ENCODE measurements at places on chromosomes 2 and 18.

GRCh38 chr18:62407660-62408059 is 82.5 kb downstream of the TNFRSF11A start:
- no peak for DNase-seq

GRCh38 chr2:1371082-1371481 is 42.2 kb upstream of the TPO start:
- no peak for DNase-seq

- no peak for DNase-seq
Observed at GRCh38 chr2:236193026-236193425, 24.8 kb upstream of the GBX2 start.

- DNase-seq: no peak
Observed at GRCh38 chr2:60569680-60570111, 16.2 kb upstream of the BCL11A start.

DNA sequence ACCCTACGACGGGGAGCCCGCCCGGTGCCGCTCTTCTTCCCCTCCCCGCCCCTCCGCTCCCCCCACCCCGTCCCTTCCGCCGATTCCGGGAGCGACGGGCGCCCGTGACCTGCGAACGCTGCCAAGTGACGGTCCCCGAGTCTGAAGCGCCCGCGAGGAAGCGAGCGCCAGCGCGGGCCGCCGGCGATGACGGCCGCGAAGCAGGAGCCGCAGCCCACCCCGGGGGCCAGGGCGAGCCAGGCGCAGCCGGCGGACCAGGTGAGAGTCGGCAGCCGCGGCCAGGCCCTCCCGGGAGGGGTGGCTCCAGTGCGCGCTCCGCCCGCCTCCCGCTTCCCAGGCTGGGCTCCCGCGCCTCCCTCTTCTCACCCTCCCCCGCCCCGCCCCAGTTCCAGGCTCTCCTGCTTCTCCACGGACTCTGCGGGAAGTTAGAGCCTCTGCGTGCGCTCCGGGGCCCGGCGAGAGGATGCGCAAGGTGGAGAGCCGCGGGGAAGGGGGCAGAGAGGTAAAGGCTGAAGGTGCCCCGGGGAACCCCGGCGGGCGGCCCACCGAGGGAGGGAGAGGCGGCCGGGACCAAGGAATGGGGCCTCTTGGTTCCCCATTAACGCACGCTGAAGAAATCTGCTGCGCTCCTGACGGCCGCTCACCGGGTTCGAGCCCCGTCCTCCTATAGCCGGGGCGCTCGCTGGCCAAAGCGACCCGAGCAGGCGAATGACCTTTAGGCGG is 719.5 kb downstream of the DPP10 start:
- peak; percentile 42 for DNase-seq

GRCh38 chr2:221741496-221742211 is 169.6 kb upstream of the EPHA4 start:
- no peak for DNase-seq

DNA sequence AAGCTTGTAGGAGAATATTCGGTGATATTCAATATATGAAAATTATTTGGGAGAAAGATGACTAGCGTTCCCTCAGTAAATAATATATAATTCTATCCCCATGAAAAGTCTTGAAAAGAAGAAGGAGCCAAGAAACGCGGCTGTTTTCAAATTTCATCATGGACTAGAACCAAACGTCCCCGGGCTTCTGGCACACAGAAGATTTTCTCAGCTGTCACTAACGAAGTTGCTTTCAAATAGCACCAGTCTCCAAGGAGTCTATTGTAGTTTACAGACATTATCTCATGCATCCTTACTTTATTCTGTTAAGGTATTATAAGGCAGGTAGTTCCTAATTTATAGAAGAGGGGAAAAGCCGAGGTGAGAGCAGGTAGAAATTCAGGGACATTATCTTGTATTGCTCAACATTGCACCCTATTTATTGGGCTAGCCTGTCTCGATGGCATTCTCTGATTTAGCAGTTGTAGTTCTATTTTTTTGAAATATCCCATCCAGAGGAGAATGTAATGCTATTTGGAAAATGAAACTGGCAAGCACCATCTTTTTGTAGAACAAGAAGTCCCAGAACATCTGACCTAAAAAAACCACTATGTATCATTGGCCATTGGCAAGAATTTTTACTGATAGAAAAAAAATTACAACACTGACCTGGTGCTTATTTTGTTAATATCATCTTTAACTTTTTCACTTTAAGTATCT is 198.1 kb upstream of the RASGRP3 start:
- DNase-seq: no peak

GRCh38 chr18:75455249-75456198 is 28.0 kb upstream of the SMIM21 start:
- DNase-seq: peak; percentile 40

DNA sequence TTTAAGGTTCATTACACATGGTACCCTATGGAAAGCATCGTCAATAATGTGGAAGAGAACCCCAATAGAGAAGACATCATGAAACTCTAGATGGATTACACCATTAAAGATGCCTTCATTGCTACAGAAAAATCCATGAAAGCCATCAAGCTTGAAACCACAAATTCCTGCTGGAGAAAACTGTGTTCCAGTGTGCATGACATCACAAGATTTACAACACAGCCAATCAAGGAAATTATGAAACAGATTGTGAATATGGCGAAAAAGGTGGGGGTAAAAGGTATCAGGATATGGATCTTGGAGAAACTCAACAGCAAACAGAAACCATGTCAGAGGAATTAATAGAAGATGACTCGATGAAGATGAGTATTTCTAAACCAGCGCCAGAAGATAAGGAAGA is 200.0 kb downstream of the SLC4A10 start:
- DNase-seq: no peak

DNA sequence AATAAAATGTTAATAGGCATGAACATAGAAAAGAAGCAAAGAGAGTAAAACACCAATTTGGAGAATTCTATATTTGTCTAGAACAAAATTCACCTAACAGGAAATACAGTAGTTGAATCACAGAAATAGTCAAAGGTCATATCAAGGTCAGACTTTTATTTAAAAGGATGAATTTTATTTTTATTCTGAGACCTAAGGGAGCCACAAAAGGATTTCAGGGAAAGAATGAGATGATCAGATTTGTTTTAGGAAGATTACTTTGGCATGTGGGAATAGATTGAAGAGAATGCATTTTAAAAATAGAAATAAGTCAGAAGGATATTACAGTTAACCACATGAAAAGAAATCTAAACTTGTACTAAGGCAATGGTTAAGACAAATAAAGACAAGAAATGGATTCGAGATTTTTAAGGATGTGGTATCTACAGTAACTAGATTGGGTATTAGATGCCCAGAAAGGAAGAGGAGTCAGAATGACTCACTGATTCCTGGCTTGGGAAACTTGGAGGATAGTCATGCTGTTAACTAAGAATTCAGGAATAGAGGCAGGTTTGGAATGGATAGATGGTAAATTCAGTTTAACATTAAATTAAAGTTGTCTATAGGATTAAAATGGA is 56.0 kb downstream of the METTL4 start:
- DNase-seq: no peak

DNA sequence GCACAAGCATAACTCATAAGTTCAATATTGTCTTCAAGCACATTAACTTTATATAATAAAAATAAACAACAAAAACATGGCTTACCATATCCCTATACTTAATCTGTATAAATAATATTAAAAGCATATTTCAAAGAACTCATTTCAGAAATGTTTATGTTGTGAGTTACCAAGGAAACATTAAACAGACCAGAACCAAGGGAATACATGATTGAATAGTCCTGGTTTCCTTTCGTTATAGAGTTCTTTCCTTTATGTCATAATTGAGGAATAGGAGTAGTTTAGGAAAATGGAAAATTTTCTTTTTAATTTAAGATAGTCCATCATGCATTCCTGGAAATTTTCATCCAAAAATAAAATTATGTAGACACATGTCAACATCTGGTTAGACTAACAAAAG is 343.0 kb downstream of the ERBB4 start:
- DNase-seq: no peak

DNA sequence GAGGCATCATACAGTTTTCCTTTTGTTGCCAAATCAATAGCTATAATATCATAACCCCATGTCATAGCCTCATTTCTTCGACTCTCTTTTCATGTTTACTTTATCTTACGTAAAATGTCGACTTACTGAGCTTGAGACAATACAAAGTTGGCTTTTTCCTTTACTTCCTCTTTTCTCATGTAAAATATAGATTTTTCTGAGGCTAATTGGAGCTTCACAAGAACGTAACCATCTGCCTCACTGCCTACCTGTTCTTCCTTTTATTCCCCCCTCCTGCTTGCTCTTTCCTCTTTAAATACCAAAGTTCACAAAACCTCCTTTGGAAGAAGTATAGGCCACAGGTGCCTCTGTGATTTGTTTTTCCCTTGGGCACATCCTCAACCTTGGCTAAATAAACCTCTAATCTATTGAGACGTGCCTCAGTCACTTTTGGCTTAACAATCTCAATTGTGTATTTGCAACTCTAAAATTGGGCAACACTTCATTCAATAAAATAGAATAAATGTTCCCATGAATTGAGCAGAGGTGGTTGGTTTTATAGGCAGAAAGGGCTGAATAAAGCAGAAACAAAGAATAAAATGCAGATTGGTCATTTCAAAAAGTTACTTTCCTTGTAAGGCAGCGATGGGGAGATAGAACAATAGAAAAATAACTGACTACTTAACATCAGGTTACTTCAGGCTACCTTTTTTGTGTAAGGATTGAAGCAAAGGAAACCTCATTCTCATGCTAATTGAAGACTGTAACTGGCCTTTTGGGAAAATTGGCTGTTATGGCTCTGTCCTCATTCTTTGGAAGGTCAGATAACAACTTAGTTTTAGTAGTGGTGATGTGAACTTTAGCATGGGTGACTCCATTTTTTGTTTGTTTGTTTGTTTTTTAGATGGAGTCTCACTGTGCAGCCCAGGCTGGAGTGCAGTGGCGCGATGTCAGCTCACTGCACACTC is 21.3 kb downstream of the COMMD1 start:
- no peak for DNase-seq

- DNase-seq: no peak
Observed at GRCh38 chr2:224997802-224998201, 44.5 kb downstream of the DOCK10 start.

GRCh38 chr2:136384531-136385303 is 266.8 kb upstream of the CXCR4 start:
- peak; percentile 45 for DNase-seq

- DNase-seq: no peak
Observed at GRCh38 chr2:24438106-24438505, 52.9 kb upstream of the NCOA1 start.

DNA sequence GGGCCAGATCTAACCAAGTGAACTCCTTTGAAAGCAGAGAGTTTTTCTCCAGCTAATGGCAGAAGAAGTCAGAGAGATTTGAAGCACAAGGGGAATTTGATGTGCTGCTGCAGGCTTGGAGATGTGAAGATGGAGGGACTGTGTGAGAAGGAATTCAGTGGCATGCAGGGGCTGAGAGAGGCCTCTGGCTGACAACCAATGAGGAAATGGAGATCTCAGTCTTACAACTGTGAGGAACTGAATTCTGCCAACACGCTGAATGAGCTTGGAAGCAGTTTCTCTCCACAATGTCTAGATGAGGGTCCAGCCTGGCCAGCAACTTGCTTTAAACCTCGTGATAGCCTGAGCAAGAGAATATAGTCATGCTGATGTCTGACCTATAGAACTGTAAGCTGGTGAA is 224.1 kb upstream of the DPP10 start:
- no peak for DNase-seq

DNA sequence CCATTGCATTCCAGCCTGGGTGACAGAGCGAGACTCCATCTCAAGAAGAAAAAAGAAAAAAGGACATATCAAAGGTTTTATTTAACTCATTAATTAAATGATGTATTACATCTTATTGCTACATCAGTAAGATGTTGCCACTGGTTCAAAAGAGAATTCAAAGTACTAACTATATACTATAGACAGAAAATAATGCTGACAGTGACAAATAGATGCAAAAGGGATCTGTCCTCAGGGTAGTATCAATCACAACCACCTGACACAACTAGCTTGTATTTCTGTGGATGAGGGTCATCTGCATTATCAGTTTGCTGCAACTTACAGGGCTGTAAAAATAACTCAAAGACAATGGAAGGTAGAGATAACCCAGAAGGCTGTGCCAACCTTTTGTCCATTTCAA is 16.4 kb upstream of the CREG2 start:
- no peak for DNase-seq

DNA sequence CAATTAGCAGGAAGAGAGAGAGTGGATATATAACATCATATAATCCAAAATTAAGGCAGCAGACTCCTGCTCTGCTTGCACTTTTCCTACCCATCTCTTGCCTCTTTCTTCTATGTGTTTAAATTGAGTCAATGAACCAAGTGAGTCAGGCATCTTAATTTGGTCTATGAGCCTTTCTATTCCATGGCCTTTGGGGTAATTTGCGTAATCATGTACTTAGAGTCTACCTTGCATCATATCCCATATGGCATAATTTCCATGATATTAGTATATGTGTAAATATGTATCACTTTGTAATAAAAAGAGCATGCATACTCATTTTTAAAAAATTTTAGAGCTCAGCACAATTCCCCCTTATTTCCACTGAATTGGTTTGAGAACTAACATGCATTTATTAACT is 555.2 kb downstream of the STK39 start:
- DNase-seq: no peak

- no peak for DNase-seq
Observed at GRCh38 chr18:9631814-9632496, 17.6 kb upstream of the PPP4R1 start.

DNA sequence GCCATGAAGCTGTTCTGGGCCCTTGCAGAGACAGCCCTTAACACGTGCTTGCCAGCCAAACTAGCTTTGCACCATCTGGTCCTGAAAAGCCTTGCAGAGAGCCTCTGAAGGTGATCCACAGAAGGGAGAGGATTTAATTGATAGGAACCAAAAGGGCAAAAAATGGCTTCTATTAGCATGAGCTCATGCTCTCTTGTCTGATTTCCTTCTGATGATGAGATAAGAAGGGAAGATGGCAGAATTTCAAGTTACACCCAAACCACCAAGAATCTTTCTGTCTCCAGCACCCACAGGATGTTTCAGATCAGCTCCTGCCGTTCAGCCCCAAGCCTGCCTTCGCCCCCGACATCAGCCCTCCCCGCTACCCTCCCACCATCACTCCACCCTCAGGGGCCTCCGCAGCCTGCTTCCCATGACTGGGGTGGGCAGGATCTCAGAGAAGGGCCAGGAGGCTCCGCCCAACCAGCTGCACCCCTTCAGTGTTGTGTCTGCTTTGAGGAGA is 23.4 kb upstream of the GLI2 start:
- DNase-seq: peak; percentile 46

DNA sequence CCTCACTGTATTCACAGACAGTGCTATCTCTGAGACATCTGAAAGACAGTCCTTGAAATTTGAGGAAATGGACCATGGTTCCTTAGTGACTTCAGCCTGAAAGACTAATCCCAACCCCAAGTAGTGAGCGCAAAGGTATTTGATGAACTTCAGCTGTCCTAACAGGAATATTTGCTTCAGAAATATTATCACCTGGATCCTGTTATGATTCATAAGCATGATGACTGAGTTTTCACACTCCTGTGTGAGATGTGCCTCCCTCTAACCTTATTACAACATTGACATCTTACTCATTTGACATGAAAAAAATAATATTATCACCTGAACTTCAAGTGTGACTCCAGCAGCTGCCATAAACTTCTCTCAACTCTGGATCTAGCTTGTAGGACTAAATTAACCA is 11.6 kb upstream of the MRPL19 start:
- no peak for DNase-seq

- DNase-seq: no peak
Observed at GRCh38 chr18:37935086-37935485, 369.5 kb upstream of the CELF4 start.
